ENCODE measurements at places on chromosomes 16 and 17. TPM values are rescaled to one million over a fixed set of nuclear protein-coding genes. Genes with fewer than 3 reads are reported as not detected.

ADAD2 gene
- not detected for polyA plus RNA-seq

GPR179 gene
- not detected for polyA plus RNA-seq

MYCBPAP gene
- 0.16 TPM for polyA plus RNA-seq

PKMYT1 gene
- 2.7 TPM for polyA plus RNA-seq

TBX6 gene
- not detected for polyA plus RNA-seq

TBC1D28 gene
- polyA plus RNA-seq = not detected

GLP2R gene
- polyA plus RNA-seq = not detected

DHX58 gene
- polyA plus RNA-seq = 8.0 TPM

CDH11 gene
- 290 TPM for polyA plus RNA-seq

PROCA1 gene
- 0.93 TPM for polyA plus RNA-seq

TBC1D3E gene
- polyA plus RNA-seq = not detected

OTOP3 gene
- polyA plus RNA-seq = not detected

- no peak for DNase-seq
Measured at GRCh38 chr17:81902653-81903414, 796 bp downstream of the NPB start.

DNA sequence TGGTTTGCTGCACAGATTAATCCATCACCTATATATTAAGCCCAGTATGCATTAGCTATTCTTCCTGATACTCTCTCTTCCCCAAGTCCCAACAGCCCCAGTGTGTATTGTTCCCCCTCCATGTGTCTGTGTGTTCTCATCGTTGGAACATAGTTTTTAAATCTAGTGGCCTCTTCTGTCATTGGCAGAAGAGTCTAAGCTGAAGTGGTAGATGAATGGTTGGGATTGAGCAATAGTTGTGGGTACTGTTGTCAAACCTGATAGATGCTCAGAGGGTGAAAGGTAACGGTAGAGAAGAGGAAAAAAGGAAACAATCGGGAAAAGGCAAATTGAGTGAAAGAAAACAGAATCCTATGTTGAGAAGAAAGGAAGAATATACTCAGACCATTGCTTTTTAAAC, 29.9 kb downstream of the MAP3K3 start:
- DNase-seq = peak; percentile 34

- DNase-seq = peak; percentile 7
Measured at GRCh38 chr17:5897275-5897911, 172.8 kb upstream of the WSCD1 start.

DNA sequence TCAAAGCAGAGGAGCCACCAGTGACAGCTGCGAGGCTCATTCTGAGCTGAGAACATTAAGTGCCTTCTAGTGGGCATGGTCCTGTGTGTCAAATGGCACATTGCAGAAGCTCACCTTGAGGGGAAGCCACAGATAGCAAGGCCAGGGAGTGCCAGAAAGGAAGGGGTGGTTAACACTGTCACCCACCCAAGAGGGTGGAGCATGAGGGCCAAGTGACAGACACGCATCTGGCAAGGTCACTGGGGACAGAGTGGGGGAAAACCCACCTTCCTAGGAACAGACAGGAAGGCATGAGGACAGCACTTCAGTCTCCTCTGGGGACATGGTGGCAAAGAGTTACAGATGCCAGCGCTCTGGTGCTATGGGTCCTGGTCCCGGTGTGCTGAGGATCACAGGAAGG, 22.1 kb downstream of the NUBP1 start:
- DNase-seq = no peak

- no peak for DNase-seq
Measured at GRCh38 chr16:30926937-30927788, 3.8 kb downstream of the FBXL19 start.

DNA sequence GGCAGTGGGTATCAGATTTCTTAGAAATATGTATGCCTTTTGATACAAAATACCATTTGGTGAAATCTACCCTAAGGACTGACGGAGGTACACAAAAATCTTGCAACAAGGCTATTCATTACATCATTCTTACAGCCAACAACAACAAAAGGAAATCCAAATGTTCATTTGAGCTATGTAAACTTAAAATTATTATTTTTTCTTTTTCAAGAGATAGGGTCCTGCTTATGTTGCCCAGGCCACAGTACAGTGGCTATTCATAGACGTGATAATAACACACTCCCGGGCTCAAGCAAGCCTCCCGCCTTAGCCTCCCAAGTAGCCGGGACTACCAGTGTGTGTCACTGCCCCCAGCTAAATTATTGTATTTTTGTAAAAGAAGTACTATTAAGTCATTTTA, 9.0 kb downstream of the SRR start:
- DNase-seq = peak; percentile 5

DNA sequence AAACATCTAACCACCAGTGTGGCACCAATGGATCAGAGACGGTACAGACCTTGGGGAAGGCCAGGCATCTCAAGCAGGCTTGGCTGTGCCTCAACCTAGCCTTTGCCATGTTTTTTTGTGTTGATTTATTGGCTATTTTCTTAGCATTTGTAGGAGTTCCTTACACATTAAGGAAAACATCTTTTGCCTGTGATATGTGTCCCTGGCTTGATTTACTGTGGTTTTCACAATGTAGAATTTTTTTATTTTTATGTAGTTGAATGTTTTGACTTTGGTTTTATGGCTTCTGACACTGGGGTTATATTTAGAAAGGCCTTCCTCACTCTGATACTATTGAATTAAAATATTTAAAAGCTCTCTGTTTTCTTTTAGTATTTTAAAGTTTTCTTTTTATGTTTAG, 132.6 kb downstream of the ZNF423 start:
- DNase-seq = no peak

- peak; percentile 76 for DNase-seq
Measured at GRCh38 chr17:78737332-78737731, 44.7 kb downstream of the CYTH1 start.

DNA sequence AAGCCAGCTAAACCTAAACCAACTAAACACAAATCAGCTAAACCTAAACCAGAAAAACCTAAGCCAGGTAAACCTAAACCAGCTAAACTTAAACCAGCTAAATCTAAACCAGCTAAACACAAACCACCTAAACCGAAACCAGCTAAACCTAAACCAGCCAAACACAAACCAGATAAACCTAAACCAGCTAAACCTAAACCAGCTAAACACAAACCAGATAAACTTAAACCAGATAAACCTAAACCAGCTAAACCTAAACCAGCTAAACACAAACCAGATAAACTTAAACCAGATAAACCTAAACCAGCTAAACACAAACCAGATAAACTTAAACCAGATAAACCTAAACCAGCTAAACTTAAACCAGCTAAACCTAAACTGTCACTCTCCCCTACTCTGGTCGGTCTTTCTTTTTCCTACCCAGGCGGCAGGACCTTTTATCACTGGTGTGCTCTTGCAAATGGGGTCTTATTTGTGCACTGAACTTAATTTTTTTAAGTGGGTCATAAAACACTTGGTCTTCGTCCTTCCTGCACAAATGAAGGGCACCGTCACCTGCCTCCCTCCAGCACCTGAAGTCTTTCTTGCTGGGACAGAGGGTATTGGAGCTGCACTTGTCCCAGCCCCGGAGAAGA, 7.2 kb downstream of the EVPL start:
- no peak for DNase-seq

GRCh38 chr16:67959536-67960329, 8.7 kb downstream of the SLC12A4 start:
- peak; percentile 46 for DNase-seq

DNA sequence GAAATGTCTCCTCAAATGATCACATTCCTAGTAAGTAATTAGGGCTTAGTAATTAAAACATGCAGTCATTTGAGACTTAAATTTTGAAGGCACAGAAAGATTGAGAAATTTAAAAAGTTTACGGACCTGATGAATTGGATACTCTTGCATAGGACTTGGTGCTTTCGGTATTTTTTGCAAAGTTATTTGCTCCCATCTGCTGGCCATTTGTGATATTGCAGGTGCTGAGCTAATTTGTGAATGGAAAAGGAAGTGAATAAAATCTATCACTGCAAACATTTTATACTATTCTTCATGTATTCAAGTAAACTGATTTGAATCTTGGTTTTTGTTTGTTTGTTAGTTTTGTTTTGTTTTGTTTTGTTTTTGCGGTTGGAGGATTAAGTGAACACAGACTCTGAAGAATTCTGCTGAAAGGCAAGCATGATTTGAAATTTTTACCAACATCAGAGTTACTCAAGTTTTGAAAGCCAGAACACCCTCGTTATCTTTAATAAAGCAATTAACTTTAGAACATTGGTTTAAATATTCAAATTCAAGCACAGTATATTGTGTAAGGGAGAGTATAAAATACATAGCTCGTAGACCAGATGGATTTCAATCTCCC, 689.5 kb upstream of the RBFOX1 start:
- peak; percentile 59 for DNase-seq

GRCh38 chr17:50953518-50953830, 87.3 kb upstream of the TOB1 start:
- DNase-seq = no peak

GRCh38 chr17:81376946-81377714, 18.1 kb upstream of the BAHCC1 start:
- no peak for DNase-seq

DNA sequence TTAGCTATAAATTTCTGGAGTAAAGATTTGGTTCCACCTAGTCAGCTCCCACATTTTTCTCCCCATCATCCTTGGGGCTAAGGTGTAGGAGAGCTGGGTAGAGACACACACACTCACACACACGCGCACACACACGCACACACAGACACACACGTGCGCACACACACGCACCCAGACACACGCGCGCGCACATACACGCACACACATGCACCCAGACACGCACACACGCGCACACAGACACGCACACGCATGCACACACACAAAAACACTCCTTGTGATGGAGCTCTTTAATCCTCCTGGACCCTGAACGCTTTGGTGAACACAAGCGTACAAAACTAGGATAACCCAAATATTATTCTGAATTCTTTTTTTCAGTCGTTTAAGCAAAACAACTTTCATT, 253.6 kb downstream of the C16orf95 start:
- DNase-seq = no peak

DNA sequence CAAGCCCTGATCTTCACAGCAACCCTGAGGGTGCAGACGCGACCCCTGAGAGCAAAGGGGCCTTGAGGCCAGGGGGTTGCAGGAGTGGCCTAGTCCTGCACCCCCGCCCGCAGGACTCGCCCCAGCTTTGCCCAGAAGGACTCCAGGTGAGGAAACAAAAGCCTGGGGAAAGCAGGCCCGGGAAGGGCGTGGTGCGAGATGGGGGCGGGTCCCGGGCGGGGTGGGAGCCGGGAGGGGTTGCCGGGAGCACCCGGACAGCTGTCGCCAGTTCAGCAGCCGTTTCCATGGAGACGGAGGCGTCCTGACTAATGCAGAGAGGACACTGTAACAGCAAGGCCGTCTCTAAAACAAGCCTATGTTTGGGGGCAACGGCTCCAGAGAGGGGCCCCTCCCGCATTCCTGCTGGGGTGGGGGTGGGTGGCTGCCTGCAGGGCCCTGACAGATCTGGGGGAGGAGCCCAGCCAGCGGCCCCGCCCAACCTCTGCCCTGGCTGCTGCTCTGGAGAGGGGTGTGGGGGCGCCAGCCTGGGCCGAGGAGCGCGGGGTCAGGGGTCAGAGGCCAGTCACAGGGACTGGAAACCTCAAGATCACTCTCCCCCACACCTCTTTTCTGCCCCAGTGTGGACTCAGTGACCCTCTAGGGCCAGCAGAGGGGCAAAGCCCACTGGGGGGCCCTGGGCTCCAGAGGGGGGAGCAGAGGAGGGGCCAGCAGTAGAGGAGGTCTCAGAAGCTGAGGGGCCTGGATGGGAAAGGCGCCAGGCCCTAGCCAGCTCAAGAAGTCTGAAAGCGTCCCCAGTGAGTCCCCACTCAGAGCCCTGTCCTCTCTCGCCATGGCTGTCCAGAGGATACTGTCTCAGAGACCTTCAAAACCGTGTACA, 3.1 kb upstream of the TPPP3 start:
- peak; percentile 79 for DNase-seq

DNA sequence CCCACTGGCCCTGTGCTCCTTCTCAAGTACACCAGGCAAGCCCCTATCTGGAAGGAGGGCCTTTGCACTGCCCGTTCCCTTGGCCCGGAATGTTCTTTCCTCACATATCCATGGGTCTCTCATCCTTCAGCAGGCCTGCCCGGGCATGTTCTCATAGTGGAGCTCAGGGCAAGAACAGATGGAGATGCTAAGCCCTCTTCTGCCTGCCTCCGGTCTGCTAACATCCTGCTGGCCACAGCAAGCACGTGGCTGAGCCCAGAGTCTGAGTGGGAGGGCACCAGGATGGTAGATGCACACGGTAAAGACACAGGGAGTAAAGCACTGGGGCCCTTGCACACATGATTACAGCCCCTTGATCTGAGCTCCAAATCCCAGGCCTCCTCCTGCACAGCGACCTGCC, 19.8 kb upstream of the ANKRD40CL start:
- DNase-seq = no peak

- DNase-seq = no peak
Measured at GRCh38 chr16:35753559-35754390, 2294.4 kb downstream of the TP53TG3F start.

GRCh38 chr17:4548721-4549531, 6.3 kb downstream of the MYBBP1A start:
- peak; percentile 18 for DNase-seq

GRCh38 chr17:78568494-78569115, 8.6 kb downstream of the DNAH17 start:
- peak; percentile 21 for DNase-seq

GRCh38 chr17:49021095-49021767, 24.0 kb downstream of the IGF2BP1 start:
- DNase-seq = peak; percentile 16

DNA sequence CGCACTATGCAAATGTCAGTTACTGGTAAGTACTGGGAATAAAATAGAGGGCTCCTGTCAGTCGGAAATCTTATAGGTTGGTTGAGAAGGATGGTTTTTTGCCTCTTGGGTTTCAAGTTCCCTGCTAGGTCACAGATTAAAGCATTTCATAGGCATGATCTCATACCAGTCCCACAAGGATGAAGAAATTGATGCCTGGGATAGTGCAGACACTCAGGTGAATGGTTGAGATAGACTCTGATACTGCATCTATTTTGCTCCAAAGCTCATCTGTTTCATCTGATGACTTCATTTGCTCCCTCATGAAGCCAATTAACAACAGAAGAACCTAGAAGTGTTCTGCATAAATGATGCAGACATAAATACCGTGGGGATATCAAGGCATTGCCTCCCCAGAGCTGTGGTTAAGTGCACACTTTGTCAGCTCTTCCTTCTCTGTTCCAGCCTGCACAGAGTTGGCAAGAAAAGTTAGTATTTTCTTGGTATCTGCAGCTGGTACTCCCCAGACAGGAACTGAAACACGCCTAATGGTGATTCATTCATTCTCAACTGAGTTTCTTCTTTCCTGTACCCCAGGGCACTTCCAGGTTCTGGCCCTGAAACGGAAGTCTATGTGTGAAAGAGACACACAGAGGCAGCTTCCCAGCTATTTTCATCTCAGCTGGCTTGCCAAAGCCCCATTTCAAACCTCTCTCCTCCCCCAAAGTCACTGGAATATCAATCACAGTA, 418.3 kb upstream of the SALL1 start:
- peak; percentile 48 for DNase-seq

GRCh38 chr17:63741143-63741407, 524 bp downstream of the STRADA start:
- DNase-seq = no peak

- no peak for DNase-seq
Measured at GRCh38 chr16:55571191-55571897, 4.9 kb downstream of the CAPNS2 start.

Data from fibroblast of lung (primary cell).